ENCODE measurements at places on chromosomes 7 and 10.
A peak's percentile ranks its signal among the peaks of the same experiment; 100 is the strongest.

DNA sequence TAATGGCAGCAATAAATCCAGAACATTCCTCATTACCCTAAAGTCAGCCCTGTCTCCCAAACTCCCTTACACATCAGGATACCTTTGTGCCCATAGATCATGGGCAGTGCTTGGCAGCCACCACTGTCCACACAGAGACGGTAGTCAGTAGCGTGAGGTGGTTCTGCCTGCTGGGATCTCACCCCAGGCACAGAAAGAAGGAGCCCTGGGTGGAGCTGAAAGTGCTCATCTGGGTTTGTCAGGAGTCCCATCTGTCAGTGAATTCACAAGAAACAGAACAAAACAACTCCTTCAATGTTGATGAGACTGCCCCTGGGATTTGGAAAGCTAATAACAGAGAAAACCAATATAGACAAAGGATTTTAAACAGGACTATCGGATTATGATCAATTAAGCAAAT lies 90.2 kb upstream of the PRSS58 start:
- no peak for DNase-seq

DNA sequence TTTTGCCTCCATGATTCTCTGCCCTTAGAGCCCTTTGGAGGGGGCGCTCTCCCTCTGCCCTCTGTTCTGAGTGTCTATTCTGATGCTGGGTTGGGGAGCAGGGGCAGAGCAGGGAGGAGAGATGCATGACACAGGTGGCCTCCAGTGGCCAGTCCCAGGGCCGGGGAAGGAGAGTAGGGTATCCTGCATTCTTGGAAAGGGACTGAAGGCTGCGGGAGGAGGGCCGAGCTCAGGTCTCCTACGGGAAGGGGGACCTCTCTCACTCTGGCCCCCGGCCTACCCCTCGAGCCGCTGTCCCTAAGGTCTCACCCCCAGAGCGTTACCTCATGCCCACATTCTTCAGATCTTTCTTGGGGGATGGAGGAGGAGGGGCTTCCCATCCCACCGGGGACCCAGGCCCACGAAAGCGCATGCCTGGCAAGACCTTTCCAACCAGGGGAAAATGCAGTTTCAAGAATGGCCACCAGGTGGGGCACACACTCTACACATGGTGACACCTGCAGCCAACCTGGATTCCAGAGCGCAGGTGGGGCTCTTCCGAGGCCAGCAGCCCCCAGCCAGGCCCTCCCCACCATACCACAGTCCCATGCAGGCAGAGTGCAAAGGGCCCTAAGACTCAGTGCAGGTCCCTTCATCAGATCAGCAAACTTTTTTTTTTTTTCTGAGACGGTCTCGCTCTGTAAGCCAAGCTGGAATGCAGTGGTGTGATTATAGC lies 86.4 kb downstream of the MYL10 start:
- peak; percentile 26 for DNase-seq

GRCh38 chr10:77251297-77252013 lies 386.2 kb downstream of the KCNMA1 start:
- peak; percentile 45 for DNase-seq

DNA sequence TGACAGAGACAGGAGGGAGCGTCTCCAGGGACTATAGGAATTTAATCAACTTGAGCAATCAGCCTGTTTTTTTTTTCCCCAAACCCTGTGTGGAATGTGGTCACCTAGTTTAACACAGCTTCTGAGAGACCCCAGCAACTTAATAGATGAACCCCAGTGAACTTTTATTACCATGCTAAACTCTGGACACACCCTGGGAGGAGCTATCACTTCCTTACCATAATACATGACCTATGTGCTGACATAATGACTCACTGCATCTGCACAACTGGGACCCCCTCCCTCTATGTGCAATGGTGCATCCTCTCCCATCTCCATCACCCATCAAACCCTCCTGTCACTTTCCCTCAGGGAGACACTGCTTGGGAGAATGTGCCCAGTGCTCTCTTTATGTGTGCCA lies 83.7 kb downstream of the EPC1 start:
- no peak for DNase-seq

GRCh38 chr10:10725196-10725595 lies 292.5 kb upstream of the CELF2 start:
- no peak for DNase-seq

Measured in NCI-H226 (cell line).